ENCODE measurements at places on chromosomes 11 and 22.
A peak's percentile ranks its signal among the peaks of the same experiment; 100 is the strongest.

DNA sequence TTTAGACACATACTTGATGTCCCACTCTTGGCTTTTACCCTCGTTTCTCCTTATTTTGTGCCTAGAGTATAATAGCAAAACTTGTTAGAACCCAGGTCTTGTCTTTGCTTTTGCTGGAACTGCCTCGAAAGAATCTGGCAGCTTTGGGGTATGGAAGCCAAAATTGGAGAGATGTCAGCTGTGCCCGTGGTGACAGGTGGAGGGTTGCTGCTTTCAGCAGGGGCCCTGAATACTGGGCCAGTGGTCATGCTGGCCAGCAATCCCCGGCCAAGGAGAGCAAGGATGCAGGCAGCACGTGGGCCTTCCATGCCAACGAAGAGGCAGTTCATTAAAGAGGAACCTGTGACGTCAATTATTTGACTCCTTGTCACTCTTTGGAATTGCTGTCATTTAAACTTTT, 181.1 kb downstream of the HIPK3 start:
- DNase-seq, result no peak

GRCh38 chr11:36146437-36146836, 142.8 kb downstream of the COMMD9 start:
- no peak for DNase-seq

- DNase-seq, result no peak
Observed at GRCh38 chr11:12846786-12847615, 162.1 kb upstream of the RASSF10 start.

GRCh38 chr11:76773921-76774361, 9.2 kb upstream of the TSKU start:
- DNase-seq, result no peak

DNA sequence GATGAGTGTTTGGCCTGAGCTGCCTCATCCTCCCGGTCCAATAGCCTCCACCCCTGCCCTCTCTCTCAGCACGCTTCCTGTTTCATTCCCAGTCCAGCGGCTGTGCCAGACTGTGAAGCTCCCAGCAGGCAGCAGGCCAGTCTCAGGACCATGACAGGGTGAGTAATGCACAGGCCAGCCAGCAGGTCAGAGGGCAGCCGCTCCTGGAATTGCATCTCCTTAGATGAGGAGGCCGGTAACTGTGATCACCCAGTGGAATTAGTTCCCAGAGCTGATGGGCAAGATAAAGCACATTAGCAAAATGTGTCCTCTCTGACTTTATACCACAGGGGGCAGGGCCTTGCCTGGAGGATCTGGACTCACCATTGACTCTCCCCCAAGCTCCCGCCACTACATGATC, 251.2 kb downstream of the ETS1 start:
- DNase-seq, result peak; percentile 33

- DNase-seq, result no peak
Observed at GRCh38 chr11:13242564-13242963, 35.0 kb upstream of the BMAL1 start.

GRCh38 chr22:19914201-19914943, 27.2 kb upstream of the COMT start:
- DNase-seq, result no peak

- DNase-seq, result no peak
Observed at GRCh38 chr22:50282361-50283155, 12.4 kb upstream of the MAPK11 start.

- no peak for DNase-seq
Observed at GRCh38 chr11:122597511-122597910, 58.0 kb upstream of the UBASH3B start.

- no peak for DNase-seq
Observed at GRCh38 chr11:61654397-61654829, 25.8 kb upstream of the DAGLA start.

GRCh38 chr11:35619855-35620640, 1.8 kb downstream of the FJX1 start:
- no peak for DNase-seq

All from fibroblast of the conjunctiva (primary cell).